ENCODE measurements at places on chromosomes 5 and 9.

DNA sequence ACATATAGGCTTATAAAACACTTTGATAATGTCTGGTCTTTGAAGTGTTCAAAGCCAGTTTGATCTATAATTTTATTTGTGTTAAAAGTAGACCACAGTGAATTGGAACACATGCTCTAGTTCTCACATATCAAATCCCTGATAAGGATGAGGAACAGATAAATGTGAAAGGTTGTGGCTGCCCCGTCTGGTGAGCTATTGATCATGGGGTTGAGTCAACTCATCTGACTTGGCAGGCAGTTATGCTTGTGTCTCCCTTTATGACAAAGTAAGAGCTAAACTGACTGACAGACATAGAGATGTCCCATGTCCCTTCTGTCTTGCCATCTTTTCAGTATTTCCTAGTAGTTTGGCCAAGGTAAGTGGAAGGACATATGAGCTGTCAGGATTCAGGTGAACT lies 2.9 kb upstream of the ERMP1 start:
- no peak for DNase-seq

- DNase-seq = no peak
Measured at GRCh38 chr5:157820593-157821252, 38.2 kb downstream of the CLINT1 start.

- no peak for DNase-seq
Measured at GRCh38 chr5:178285399-178286225, 53.0 kb upstream of the PHYKPL start.

DNA sequence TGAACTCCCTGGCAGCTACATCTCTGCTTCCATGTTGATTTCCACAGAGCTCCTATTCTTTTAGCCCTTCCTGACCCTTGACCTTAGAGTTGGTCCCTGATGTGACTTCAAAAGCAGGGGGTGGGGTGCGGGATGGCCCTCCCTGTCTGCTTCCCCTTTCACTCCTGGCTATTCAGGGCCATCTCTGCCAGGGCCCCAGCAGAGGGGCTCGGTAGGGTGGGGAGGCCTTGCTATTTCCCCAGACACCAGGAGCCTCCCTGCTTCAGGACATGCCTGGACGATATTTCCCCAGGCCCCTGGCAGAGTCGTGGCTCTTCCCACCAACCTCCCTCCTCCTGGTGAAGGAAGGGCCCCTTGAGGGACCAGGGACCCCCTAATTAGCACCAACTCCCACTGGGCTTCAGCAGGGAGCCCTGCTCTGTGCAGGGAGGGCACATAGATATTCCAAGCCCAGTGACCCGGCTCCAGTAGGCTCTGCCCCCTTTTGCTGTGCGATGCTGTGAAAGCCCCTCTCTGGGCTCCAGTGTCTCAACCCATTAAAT lies 17.3 kb downstream of the CORO2A start:
- no peak for DNase-seq

- DNase-seq = no peak
Measured at GRCh38 chr9:21989440-21990189, 4.6 kb downstream of the CDKN2A start.
